ENCODE measurements at places on chromosomes 5 and 9.

- DNase-seq: peak; percentile 13
Measured at GRCh38 chr5:15290953-15291352, 209.0 kb upstream of the FBXL7 start.

DNA sequence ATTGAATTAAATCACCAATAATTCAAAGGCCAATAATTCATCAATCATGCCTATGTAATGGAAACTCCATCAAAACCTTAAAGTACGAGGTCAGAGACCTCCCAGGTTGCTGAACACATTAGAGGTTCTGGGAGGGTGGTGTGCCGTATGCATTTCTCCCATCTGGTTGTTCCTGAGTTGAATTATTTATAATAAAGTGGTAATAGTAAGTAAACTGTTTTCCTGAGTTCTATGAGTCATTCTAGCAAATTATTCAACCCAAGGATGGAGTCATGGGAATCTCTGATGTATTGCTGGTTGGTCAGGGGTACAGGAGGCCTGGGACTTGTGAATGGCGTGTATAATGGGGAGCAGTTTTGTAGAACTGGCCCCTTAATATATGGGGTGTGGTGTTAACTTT lies 191.7 kb downstream of the CARTPT start:
- DNase-seq: no peak

GRCh38 chr5:172713113-172713808 lies 57.7 kb downstream of the DUSP1 start:
- peak; percentile 13 for DNase-seq

DNA sequence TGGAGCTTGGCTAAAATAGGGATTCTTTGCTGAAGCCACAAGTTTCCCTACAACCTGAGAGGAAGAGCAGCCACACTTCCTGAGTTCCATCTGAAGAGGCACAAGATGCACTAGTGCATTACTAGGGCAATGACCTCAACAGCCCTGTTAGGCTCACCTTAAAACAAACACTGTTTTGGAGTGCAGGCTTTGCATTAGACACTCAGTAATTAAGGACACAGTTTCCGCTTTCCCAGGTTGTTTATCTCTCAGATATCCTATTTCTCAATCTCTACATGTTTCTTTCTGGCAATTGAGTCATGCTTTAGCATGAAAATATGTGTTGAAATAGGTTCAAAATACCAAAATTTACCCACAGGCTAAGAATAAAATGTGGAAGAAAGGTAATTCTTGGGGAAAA lies 34.2 kb downstream of the EMB start:
- DNase-seq: no peak

Data from HAP-1 (cell line).